HCT116 (cell line): ENCODE measurements at places on chromosomes 1 and 21.

GRCh38 chr21:21688889-21689288 lies 690.7 kb downstream of the NCAM2 start:
- no peak for DNase-seq

DNA sequence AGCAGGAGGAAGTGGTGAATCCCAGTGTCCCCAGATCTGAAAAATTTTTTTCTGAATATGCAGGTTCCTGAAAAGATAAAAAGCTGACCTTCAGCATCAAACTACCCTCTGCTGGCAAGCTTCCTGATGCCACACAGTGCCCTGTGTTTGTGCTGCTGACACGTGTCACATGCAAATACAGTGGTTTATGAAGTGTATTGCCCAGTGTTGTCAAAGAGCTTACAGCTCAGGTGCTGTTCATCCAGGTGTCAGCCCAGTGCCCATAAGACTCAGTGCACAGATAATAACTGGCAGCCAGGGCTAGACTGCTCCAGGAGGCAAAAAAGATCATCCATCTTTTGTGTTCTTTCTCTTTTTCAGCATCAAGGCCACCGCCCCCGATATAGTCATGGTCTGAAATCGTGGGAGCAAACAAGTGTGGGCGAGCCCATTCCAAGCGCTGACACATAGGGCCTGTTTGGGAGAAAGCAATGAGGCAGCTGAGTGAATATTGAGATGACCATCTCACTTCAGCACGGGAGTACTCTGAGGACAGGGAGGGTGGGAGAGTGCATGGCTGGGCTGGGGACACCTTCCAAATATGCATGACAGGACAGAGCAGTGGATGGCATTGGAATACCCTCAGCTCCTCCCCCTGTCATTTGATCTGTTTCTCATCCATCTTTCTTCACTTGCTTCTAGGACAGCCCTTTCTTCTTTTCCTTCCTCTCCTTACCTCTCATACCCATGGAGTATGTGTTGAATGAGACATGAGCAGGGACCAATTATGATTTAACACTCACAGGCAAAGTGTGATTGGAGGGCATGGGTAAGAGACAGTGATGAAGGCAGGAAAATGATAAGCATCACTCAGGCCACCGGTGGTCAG lies 6.4 kb upstream of the KCNK1 start:
- no peak for DNase-seq

- DNase-seq, result no peak
Measured at GRCh38 chr21:32065654-32066053, 192.8 kb downstream of the HUNK start.

GRCh38 chr21:33552093-33552998 lies 9.5 kb downstream of the SON start:
- no peak for DNase-seq

DNA sequence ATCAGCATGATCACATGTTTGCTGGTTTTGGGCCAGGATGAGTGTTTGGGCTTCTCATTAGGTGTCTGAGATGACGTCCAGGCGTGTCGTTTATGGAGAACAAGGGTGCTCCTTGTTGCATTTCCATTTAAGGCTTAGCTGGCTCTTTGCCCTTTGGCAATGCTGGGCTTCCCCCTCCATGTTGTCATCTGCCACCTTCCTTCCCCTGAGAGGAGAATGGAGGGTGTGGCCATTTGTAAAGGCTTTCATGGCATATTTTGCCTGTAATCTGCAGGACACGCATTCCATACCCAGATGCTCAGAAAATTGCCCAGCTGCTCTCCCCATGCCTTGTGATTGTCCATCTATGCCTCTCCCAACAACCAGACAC lies 27.7 kb downstream of the PKP1 start:
- DNase-seq, result no peak

DNA sequence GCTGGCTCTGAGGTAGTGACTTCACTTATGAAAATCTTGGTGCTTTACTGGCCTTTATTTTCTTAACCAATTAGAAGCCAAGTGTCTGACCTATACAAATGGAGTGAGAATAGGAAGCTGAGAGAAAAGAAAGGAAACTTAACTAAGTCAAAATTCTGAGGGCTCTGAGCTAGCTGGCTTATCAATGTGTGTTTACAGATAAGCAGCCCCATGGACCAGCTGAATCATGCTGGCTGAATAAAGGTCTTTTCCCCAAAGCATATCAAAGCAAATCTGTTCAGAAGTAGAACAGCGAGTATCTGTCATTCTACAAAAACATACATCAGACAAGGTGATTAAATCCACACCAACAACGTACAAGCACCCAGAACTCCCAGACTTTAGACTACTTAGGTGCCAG lies 117.2 kb downstream of the BRINP2 start:
- no peak for DNase-seq

DNA sequence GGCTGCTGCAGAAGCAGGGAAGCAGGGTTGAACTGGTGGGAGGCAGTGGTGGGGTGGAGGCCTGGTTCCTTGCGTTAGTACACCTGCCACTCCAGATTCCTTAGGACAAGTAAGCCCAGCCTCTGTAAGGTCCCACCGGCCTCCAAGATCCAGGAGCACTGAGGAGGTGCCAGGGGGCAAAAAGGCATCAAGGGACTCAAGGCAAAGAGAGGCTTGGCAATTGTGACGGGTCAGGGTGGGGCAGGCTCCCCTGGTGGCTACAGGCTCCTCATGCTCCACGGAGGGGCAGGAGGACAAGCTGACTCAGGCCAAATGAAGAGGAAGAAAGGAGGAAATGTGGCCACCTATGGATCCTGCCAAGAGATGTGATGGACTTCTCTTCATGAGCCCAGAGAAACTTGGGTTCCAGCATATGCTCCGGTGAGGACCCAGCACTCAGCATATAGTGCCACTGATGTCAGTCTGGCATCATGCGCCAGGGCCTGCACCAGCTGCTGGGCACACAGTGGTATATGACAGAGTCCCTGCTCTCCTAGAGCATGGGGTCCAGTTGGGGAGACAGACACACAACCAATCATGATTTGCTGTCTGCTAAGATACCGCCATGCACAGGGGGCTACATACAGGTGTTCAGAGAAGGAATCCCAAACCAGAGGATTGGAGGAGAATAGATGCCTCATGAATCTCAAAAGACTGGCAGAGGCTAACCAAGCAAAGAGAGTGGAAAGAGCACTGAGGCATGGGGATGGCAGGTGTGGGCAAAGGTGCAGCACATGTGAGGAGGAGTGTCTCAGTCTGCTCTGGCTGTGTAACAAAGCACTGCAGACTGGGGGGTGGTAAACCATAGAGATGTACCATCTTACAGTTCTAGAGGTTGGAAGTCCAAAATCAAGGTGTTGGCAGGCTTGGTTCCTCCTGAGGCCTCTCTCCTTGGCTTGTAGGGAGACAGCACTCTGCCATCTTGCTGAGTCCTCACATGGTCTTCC lies 249.7 kb downstream of the RHOU start:
- no peak for DNase-seq

DNA sequence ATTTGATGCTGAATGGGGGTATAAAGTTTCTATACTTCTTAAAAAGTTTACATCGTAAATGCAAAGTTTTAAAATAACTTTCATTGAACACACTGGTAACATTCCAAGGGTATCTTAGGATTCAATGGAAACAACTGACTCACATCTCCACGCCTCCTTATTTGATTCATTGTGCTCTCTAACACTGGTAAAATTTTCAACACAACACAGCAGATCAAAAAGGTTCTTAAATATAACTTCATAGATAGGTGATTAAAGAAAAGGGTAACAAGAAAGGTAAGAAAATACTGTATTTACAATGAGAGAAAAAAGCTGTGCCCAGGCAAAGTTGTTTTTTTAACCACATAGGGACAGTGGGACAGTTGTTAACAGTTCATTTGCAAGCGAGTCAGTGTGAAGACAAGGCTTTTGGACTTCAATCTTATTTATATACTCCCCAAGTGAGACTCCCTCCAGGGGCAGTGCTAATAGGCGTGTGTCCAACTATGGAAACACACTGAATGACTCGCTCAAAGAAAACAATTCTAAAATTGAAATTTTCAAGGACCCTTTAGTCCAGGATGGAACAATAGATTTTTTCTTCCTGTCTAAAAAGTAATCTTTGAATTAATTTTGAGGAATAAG lies 140.5 kb downstream of the TIAM1 start:
- peak; percentile 18 for DNase-seq

DNA sequence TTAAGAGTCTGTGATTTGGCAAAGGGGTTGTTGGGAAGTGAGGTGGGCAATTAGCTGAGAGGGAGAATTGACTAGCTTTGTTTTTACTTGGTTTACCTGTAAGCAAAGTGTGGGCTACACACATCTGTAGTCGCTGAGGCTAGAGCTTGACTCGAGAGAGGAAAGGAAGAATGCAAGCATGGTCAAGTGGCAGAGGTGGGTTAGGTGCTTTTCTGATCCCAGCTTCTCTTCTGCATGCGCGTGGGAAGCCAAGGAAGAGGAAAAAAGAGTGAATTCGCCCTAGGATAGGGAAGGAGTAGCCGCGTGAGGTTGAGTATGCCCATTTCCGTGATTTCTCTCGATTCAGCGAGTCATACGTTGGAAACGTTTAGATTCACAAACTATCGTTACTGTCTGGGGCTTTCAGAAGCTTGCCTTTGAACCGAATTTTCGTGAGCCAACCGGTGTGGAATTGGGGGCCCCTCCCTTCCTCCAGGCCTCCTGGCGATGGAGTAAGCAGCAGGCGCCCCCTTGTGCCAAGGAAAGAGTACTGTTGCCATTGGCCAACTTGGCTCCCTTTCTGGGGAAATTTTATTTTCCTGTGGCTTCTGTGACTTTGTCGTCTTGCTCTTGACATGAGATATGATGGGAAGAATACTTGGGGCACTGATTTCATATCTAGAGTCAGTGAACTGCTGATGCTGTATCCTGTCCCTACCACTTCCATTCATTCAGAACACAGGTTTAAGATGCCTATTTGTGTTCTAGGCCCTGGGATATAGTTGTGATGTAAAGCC lies 1.3 kb downstream of the PIGV start:
- DNase-seq, result peak; percentile 76

- DNase-seq, result peak; percentile 10
Measured at GRCh38 chr1:70966018-70966638, 81.5 kb downstream of the PTGER3 start.

DNA sequence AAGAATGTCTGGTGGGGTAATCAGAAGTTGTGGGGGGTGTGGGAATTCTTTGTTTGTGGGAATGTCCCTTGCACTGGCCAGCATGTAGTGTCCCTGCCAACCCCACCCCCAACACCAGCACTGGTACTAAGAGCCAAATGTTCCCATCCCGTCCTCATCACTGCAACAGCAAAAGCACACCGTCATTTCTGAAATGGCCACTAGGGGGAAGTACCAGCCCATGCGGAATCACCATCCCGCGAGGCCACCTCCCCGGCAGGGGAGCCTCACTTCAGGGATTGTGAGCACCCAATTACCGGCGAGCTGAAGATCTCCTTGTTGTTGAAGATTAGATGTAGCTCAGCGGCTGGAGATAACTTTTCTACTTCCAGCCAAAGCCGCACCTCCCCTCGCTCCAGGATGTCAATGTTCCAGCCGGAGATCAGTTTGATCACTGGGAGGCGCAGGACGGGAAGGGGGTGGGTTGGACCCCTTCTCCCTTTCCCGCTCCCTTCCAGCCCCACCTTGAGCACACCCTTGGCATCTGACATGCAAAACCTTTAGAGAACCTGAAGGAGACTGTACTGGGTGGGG lies 41.0 kb downstream of the MYOM3 start:
- peak; percentile 77 for DNase-seq

GRCh38 chr1:46822248-46822826 lies 23.5 kb downstream of the CYP4B1 start:
- no peak for DNase-seq

DNA sequence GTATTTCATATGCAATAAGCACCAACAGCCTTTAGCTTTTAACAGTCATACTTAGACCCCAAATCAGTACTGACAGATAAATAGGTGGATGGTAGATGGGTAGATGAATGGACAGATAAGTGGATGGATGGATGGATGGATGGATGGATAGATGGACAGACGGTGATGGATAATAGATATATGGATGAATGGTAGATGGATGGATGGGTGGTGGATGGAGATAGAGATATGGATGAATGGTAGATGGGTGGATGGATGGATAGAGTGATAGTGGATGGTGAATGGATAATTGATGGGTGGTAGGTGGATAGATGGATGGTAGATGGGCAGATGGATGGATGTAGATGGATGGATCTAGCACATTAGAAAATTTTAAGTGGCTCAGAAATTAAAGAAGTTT lies 62.5 kb downstream of the TIAM1 start:
- no peak for DNase-seq

DNA sequence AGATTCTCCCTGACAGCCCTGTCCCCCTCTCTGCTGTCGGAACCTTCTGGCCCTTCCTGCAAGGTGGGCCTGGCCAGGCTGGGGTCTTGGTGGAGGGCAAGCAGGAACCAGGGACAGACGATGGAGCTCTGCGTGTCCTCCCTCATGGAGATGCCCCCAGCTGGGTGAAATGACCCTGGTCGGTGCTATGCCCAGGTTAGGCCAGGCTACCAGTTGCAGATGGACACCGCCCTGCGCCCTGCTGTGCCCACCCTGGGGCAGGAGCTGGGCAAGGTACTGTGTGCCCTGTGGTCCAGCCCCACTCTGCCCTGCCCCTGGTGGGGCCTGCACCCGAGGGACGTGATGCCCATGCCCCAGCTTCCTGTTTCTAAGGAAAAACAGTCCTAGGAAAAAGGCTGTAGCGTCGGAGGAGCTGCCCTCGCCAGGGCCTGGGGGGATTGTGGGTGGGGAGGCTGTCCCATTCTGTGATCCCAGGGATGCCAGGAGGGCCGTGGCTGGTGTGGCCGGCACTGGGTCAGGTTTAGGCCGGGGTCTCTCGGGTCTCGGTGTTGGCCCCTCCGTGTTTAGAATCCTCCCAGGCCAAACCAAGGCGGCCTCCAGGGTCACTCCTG lies 77.6 kb downstream of the MORN1 start:
- no peak for DNase-seq

DNA sequence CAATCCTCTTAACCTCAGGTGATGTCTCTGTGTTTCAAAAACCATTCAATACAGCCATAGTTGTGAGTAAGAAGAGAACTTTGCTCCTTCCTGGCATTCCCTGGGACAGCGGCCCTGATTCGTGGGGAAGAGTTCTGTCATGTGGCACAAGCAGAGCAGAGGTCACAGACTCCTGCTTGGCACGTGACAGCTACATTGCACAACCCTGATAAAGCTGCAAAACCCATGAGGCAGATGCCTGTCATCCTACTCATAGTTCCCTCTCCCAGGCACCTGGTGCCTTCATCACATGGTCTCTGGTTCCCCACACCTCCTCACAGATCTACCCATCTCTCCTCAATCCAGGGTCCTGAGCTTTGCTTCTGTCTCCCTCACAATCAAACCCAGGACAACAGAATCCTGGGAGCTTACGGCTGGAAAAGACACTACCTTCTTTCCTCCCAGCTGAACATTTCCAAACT lies 70.8 kb downstream of the PLPP3 start:
- no peak for DNase-seq

DNA sequence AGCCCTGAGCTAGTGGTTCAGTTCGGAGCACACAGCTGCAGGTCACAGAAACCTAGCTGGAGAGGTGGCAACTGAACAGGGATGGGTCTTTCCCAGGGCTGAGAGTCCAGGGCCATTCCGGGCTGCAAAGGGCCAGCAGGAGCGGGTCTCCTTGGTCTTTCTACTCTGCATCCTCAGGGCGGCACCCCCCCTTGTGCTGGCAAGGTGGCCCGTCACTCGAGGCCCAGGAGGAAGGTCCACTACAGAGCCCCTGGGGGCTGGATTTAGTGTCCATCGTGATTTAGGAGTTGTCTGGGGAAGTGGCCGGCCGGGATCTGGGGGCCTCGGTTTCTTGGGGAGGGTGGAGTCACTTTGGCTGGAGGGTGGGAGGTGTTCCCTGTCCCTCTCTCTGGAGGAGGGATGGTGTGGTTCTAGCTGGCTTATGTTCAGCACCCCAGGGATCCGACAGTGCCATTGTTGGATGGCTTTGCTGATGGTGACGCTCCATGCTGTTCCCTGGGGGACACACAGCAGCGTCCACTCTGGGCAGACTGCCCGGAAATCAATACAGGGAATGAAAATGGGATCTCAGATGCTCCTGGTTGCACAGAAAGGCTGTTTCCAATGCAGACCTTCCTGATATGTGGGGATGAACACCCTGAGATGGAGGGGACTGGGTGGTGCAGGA lies 64.4 kb downstream of the UMODL1 start:
- no peak for DNase-seq
